ENCODE measurements at places on chromosomes 7 and 10.

- no peak for DNase-seq
Observed at GRCh38 chr7:116955801-116956476, 2.6 kb downstream of the ST7 start.

DNA sequence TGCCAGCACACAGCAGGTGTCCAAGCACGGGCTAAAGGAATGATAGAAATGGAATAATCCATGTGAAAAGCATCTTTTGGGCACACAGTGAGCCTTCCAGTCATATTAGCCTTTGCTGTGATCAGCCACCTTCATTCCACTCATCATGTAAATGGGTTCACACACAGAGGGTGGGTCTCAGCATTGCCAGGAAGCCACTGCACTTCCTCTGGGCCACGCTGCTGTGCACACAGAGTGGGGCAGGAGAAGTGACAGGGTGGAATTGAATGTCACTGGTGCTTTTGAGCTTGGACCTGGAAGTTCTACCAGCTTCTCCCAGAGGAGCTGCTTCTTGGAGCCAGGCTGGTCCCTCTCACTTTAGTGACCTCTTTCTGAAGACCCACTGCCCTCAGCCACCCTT, 203.5 kb downstream of the USP6NL start:
- no peak for DNase-seq

- DNase-seq: no peak
Observed at GRCh38 chr7:74253331-74253730, 868 bp downstream of the RFC2 start.

GRCh38 chr7:159078193-159078910, 66.3 kb downstream of the VIPR2 start:
- DNase-seq: no peak

- DNase-seq: no peak
Observed at GRCh38 chr10:112912410-112912928, 37.6 kb upstream of the TCF7L2 start.

- no peak for DNase-seq
Observed at GRCh38 chr7:158422887-158423560, 164.6 kb downstream of the PTPRN2 start.

DNA sequence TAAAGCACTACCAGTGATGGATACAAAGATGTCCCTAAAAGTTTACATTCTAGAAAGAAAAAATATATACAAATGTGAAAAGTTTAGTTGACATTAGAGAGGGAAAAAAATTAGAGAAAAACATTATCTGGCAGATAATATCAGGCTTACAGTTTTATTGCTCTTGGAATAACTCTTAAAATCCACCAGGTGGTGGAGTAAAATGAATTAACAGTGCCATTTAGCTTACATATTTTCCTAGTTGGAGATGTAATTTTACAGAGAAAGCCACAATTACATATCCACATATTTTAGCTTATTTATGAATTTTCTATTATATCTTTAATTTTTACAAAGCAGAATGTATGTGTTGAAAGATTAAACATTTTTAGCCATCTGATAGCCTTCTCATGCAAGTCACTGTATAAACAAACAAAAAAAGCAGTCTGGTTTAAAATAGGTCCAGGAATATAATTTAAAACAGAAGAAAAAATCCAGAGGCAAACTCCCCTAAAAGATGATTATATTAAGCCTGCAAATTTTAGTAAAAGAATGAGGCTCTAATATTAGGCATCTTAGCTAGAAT, 6.5 kb downstream of the CABCOCO1 start:
- no peak for DNase-seq

- no peak for DNase-seq
Observed at GRCh38 chr10:72263613-72264241, 10.0 kb upstream of the DDIT4 start.

DNA sequence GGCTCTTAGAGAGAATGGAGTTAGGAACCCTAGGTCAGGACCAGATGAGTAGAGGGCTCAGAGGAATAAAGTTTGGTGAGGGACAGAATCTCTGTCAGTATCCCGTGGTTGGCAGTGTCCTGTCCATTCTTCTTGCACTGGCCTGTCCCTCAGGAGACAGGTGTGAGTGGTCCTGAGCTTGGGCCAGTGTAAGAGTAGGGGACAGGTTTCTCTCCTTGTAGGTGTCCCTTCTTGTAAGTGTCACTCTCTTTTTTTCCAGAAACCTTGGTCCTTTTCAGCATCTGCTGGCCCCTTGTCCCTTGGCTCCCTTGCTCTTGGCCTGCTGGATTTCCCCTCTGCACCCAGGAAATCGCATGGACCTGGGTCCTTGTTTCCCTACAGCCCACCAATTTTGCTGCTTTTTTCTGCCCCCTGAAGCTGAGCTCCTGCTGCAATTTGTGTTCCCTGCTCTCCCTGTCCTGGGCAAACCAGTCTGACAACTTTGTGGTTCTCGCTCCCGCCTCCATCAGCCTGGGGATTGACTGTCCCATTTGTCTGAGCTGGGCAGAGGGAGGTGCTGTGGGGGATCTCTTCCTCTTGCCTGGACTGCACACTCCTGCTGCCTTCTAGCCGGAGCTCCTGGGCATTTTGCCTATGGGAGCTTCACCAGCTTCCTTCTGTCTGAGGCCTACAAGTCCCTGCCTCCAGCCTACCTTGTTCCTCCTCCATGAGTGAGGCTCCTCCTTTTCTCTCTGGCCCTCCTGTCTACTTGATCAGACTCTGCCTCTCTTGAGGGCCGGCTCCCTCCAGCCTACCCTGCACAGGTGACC, 6.5 kb downstream of the TSPAN14 start:
- no peak for DNase-seq

GRCh38 chr10:27225642-27226257, 14.8 kb downstream of the ACBD5 start:
- no peak for DNase-seq

DNA sequence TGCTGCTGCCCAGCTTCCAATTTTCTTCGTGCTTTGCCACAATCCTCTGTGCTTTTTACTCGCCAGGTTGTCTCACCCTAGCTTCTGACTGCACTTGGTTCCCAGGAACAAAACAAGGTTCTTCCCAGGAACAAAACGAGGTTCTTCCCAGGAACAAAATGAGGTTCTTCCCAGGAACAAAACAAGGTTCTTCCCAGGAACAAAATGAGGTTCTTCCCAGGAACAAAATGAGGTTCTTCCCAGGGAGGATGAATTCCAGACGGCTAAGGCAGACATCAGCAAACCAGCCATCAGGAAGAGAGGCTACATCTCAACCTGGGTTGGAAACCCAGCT, 41.9 kb downstream of the TNS3 start:
- DNase-seq: no peak

DNA sequence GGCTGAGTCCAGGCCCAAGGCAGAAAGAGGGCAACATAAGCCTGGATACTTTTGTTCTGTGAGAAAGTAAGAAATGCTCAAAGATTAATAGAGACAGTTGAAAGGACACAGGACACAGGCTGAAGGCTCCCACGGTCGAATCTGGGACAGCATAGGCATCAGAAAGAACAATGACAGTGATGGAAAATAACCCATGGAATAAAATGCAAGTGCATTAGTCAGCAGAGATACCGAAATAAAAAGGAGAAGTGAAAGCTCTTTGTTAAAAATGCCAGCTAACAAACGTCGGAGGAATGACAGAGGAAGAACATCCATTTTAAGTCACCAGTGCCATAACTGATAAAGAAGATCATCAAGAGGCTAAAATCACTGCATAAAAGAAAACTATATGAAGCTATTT, 19.6 kb upstream of the AGAP5 start:
- DNase-seq: no peak

DNA sequence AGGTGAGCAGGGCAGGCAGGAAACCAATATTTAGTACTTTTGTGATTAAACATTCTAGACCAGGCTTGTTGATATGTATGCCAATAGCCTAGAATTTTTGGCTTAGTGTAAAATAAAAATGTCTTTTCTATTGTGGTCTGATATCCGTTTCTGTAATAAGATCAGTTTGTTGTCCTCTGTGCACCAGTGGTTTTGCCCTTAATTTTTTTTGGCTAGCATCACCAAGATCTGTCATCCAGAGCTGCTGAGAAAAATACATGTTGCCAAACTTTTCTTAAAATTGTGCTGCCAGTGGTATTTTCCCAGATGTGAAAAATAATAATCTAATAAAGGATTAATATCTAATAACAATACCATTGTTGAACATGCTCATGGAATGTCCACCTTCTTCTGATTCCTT, 115.6 kb downstream of the TWIST1 start:
- DNase-seq: no peak

- DNase-seq: peak; percentile 28
Observed at GRCh38 chr10:5285186-5285585, 79.6 kb upstream of the UCN3 start.

DNA sequence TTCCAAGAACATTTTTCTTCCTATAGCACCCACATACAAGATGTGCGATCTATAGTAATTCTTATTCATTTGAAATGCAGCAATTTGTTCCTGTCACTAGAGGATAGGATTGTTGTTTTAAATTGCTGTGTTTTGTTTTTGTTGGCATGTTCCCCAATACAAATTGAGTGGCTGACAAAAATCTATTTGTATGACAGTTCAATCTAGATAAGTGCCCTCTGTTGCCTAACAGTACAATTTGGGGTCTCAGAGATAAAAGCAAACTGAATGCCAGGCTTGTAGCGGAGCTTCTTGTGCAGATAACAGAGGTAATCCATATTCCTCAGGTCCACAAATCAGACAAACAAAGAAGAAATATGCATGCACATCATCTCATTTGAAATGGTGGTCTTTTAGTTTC, 68.8 kb downstream of the VTI1A start:
- DNase-seq: no peak

- DNase-seq: no peak
Observed at GRCh38 chr7:4607311-4607729, 74.8 kb upstream of the FOXK1 start.

- DNase-seq: peak; percentile 75
Observed at GRCh38 chr7:22220941-22221340, 136.0 kb downstream of the RAPGEF5 start.

- DNase-seq: no peak
Observed at GRCh38 chr7:155449008-155449868, 8.7 kb upstream of the EN2 start.

- DNase-seq: no peak
Observed at GRCh38 chr7:16438988-16439387, 17.6 kb upstream of the CRPPA start.

- DNase-seq: no peak
Observed at GRCh38 chr7:10257438-10257837, 716.2 kb upstream of the PHF14 start.

DNA sequence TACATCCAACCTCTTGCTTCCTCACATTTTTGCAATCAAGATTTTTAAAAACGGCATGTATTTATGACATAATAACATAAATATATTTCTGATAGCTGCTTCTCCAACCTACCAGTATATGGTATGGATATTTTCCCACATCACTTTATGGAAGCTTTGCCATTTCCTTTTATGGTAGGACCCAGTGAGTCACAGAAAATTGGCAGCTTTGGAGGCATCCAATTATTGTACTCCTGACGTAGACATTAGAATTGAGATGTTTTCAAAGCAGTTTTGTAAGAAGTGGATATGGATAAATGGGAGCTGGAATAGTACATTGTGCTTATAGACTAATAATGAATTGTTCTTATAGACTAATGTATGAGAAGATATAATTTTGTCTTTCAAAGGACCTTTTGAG, 23.8 kb upstream of the BICC1 start:
- DNase-seq: no peak

- DNase-seq: no peak
Observed at GRCh38 chr7:45589915-45590678, 15.9 kb downstream of the ADCY1 start.

- no peak for DNase-seq
Observed at GRCh38 chr10:53108317-53108934, 335.8 kb upstream of the MBL2 start.

GRCh38 chr10:128048819-128049210, 77.4 kb downstream of the MKI67 start:
- DNase-seq: no peak

DNA sequence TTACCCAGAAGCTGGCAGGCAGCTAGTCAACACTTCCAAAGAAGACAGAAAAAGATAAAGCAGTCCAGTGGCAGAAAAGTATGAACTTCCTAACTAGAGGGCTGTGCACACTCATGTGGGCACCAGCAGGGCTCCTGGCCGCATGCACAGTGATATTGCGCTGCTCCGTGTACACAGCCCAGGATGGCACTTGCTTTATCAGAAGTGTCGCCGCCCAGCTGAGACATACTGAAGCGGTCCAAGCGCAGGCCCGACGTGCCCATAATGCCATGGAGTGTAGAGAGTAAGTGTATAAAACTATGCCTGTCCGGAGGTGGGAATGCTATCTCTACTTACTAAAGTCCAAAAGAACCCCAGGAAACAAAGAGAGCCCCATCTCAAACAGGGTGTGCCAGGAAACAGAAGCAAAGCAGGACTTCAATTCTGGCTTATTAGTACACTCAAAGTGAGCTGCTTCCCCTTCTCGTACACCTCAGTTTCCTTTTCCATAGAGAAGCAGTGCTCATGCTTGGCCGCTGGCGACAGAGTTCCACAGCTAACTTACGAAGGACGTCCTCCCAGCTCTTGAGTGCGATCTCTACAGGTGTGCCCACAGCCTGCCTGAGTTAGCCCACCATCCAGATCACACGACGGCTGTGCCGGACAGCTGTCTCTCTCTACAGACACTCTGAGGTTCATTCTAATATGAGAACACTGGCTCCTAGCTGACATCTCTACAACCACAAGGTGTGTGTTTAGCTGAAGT, 234.3 kb downstream of the COBL start:
- DNase-seq: no peak

DNA sequence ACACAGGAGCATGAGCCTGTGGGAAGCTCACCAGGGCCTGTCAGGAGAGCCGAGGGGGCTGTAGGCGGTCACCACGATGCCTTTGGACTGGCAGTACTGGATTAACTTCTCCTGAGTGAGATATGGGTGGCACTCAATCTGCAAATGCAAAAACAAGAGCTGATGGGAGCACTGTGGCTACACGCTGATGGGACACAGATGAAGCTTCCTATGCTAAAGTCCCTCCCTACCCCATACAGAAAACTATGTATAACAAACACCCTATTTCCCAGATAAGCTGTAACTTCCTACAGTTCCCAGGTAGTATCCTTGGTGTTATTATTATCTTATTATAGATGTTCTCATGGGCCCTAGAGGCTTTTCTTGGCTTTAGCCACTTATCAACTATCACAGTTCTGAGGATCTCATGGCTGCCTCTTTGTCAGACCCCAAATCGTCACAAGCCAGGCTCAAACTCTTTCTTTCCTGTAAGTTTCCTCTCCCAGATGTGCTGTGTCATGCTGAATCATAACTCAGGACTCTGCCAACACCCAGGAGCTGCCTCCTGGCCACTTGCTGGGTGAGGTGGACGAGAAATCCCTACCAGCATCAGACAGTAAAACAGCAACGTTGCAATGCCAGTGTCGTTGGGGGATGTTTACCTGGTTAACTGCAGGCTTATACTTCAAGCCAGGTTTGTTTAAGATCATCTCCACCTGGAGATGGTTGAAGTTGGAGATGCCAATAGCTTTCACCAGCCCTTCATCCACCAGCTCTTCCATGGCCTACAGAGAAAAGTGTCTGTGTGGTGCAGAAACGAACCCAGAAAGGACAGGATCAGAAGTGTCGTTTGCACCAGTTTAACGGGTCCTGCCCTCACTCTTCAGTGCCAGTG, 10.3 kb downstream of the AKR1B1 start:
- DNase-seq: peak; percentile 75

Data from mesenchymal stem cell (in vitro differentiated cells and primary cell).